ENCODE measurements at places on chromosomes 6 and 20.

DNA sequence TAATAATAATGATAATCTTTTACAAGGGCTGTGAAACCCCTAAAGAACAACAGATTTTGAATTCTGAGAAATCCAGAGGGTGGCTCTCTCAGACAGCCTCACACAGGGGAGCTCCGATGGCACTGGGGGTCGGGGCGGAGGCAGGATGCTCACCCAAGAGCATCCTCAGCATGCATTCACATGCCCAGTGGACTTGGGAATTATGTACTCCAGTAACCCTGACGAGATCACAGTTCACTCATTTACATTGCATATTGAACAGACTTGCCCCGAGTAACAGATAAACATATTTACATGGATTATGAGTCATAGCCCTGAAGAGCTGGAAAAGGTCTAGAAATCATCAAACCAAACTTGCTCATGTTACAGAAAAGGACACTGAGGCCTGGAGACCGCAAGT, 482.7 kb upstream of the JARID2 start:
- no peak for DNase-seq

- no peak for DNase-seq
Observed at GRCh38 chr6:128515550-128516513, 4.6 kb downstream of the PTPRK start.

DNA sequence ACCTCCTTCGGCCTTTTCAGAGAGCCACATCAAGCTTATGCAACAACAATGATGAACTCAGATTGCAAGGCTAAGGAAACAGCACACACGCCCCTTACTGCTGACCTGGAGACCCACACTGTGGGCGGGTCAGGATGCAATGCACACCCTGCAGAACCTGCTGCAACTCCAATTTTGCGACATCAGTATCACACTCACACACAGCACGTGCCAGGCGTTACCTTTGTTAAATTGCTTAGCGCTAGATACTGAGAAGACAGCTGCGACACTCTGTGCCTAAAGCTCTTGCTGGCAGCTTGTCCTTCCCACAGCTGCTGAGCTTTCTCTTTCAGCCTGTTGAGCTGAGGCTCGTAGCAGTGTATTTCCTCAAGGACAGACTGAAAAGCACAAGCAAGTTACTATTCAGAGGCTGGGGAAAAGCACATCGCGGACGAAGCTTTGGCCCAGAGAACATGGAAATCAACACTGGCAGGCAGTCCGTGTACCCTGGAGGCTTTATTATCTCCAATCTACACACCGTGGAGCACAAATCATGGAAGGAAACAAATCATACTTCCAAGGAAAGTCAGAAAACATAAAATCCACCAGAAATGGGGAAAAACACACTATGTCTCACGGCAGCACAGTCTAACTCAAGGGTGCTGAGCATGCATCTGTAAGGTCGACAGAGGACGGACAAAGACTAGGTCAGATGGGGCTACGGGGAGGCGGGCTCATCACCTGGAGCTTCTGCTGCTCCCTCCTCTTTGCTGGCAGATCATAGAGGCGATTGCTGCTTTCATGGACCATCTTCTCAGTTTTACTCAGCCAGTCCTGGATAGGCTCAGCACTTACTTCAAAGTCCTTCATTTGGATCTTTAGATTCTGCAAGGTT, 268.2 kb downstream of the SYNE1 start:
- no peak for DNase-seq

- DNase-seq, result no peak
Observed at GRCh38 chr20:55513954-55514353, 491.4 kb downstream of the CBLN4 start.

DNA sequence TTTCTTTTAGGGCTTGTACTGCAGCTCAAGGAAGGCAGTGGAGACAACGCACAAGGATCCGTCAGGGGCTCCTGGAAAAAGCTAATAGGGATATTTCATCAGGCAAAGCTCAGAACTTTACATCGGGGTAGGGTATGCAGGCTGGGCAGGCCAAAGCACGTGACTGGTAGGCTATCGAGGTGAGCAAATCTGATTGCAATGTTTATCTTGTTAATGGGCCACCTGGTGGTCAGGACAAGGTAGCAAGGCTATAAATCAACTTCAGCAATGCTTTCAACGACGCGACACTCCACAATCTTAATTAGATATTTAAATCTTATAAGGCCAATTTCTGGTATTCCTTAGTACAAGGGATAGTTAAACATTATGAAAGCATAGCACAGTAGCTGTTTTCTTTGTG, 1302.8 kb upstream of the EYS start:
- no peak for DNase-seq

- DNase-seq, result no peak
Observed at GRCh38 chr6:48809245-48809644, 653.8 kb downstream of the MMUT start.

Measured in SW 1271 (cell line).